Motor neuron (in vitro differentiated cells): ENCODE measurements at places on chromosomes 12 and 14.
A peak's percentile ranks its signal among the peaks of the same experiment; 100 is the strongest.

GRCh38 chr12:84919271-84919670 lies 6.7 kb upstream of the SLC6A15 start:
- ATAC-seq, result no peak

DNA sequence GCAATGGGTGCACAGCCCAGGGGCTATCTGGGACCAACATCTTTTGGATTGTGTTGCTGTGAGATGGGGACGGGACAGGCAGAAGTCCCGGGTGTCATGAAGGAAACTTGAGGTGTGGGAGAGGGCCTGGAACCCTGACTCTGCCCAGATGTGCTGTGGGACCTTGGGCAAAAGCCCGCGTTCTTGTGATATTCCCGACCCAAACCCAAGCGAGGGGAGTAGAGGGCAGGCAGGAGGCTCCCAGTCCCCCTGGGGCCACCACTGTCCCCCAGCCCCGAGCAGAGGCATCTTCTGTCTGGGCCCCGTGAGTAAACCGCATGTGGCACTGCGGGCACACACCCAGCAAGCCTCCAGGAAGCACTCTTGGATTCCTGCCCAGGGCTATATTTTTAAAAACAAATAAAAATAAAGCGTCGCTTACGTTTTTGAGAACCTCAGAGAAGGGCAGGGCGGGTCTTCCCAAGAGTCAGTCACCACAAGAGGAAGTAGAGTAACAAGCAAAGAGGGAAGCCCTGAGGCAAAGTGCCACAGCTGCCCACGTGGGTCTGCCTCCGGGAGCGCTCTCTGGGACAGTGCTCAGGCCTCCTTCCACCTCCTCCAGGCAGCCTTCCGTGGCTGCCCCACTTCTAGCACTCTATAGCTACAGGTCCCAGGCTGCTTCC lies 39.5 kb downstream of the BEGAIN start:
- ATAC-seq, result no peak

GRCh38 chr12:127648321-127648720 lies 618.6 kb upstream of the TMEM132C start:
- no peak for ATAC-seq

GRCh38 chr14:61586544-61587055 lies 108.7 kb upstream of the HIF1A start:
- no peak for ATAC-seq

DNA sequence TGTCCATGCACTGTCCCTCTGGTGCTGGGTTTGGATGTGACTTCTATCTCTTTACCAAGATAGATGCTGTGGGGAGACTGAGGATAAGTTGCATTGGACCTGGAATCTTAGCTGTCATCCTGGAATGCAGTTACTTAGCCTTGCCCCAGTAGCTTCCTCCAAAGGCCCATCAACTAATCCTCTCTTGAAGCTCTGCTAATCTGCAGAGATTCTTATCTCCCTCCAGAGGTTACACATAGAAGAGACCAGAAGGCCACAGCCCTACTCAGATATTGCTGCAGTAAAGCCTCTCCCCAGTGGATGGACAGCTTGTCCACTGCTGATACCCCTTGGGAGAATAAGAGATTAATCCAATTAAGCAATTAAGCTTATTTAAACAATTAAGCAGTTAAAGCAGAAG lies 867.2 kb downstream of the BCL11B start:
- no peak for ATAC-seq

GRCh38 chr12:103140286-103140685 lies 182.8 kb downstream of the ASCL1 start:
- ATAC-seq, result peak; percentile 93

DNA sequence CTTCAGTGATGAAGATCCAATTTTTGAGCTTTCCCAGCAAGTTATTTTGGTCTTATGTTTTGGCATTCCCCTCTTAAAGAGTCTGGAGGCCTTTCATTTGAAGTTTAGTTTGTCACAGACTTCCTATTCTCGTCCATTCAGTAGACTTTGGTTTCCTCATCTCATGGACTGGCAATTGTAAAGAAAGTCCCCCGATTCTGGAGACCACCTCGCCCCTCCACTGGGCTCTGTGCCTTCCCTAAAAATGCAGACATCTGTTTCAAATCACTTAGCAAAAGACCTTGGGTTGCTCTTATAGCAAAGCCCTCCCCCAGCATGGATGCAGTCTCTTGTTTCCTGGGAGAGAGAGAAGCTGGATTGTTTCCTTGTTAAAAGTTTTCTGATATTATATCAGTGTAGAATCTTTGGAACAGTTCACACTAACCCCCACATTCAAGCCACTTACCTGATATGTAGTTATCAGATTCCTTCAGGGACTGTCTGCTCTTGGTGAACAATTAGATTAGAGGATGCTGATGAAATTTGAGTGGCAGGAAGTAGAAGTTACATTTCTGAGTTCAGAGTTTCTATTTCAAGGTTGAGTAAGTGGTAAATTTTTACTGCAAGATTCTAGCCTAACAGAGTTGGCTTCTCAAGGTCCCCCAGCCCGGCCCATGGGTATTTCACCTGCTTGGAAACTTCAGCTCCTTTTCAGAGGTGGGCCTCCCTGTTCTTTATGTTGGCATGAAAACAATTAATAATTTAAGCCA lies 56.3 kb downstream of the PLXNC1 start:
- no peak for ATAC-seq

- no peak for ATAC-seq
Measured at GRCh38 chr14:101557811-101558738, 3.2 kb upstream of the DIO3 start.

- no peak for ATAC-seq
Measured at GRCh38 chr14:53962953-53963319, 6.3 kb upstream of the BMP4 start.

DNA sequence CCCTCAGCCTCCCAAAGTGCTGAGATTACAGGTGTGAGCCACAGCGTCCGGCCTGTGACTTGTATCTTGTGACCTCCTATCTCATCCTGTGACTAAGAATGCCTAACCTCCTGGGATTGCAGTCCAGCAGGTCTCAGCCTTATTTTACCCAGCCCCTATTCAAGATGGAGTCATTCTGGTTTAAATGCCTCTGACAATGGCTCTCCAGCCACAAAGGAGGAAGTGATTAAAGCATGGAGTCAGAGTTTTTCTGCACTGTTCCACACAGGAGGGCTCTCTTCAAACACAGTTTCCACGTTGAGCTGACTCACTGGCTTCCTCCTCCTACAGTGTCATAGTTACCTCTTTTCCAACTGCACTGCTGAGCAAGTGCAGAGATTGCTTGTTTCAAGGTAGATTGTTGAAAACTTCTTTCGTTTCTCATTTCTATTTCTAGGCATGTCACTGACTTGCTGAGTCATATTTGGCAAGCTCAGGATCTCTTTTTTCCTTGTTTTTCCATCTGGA lies 383.8 kb downstream of the PCNX1 start:
- ATAC-seq, result peak; percentile 67

DNA sequence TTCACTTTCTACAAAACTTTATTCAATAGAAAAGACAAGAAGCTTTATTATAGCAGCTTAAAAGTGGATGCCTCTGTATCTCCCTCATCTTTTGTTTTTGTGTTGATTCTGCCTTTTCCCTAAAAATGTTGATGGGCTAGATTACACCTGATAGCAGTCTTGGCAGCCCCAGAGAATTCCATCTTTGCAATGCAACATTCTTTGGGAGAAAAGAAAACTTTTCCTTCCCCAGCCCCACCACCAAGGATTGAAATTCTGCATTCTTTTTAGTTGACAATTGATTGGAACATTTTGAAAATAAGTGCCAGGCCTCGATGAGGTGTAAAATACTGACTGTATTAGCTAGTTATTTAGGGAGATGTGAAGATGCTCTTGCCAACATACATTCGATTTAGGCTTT lies 306.8 kb upstream of the G2E3 start:
- ATAC-seq, result no peak

- no peak for ATAC-seq
Measured at GRCh38 chr12:116155383-116155782, 122.1 kb downstream of the MED13L start.

DNA sequence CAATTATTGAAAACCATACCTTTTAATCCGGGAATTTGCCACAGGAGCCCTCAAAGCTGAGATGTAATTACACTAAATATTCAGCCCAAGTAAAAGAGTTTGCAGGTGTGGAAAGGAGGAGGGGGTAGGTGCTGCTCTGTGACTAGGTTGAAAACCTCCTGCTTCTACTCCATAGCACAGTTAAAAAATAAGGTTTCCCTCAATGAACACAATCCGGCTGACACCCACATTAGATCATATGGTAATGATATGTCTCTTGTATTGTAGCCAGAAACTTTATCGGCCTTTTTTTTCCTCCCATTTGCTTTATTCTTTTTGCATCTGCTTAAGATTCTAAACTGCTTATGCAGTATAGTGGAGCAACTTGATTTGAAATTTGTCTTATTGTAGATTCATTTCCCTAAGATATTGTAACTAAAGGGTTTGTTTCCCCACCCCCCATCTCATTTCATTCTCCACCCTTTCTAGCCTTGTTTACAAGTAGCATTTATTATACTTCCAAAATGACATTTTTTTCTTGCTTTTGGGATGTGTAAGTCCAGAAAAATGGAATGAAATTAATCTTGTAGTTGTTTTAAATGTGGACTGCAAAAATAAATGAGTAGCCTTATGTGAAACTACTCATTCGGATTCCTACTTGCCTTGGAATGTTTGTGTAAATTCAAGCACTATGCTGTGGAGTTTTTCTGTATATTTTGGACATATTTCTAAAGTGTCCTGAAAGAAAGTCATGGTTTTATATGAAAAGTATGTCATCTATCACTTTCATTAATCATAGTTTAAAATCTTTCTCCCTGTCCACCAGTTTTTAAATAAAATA lies at the start of gene DCN:
Gene DCN (minus strand): TSS at position 182 of the 820 bp plus-strand sequence. CDS start 4,265 bp downstream, outside the sequence.
- ATAC-seq, result peak; percentile 39

DNA sequence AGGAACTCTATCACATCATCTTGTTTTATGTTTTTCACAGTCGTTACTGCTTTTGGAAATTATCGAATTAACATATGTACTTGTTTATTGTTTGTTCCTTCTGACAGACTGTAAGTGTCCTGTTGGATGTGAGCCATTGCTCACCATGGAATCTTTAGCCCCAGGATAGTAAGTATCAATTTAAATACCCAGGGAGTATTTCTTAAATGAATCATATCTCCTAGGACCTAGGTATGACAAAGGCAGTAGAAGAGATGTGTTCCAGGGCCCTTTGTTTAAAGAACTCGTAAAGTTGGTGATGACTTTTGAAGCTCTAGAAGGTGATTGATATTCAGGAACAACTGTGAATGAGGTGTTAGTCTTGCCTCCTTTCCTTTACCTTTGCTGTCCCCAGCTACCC lies 30.3 kb upstream of the STRAP start:
- no peak for ATAC-seq
